Stimulated activated CD4-positive, alpha-beta T cell treated with anti-CD3 and anti-CD28 coated beads, TNF-alpha, amount 100 ng/mL, for 48 hours (primary cell): ENCODE measurements at places on chromosomes 13 and 19.

GRCh38 chr13:29996316-29996715, 145.9 kb upstream of the UBL3 start:
- DNase-seq, result no peak

- no peak for DNase-seq
Observed at GRCh38 chr19:3481241-3482090, 1.1 kb upstream of the SMIM24 start.

GRCh38 chr19:12838886-12839756, 806 bp downstream of the MAST1 start:
- no peak for DNase-seq

DNA sequence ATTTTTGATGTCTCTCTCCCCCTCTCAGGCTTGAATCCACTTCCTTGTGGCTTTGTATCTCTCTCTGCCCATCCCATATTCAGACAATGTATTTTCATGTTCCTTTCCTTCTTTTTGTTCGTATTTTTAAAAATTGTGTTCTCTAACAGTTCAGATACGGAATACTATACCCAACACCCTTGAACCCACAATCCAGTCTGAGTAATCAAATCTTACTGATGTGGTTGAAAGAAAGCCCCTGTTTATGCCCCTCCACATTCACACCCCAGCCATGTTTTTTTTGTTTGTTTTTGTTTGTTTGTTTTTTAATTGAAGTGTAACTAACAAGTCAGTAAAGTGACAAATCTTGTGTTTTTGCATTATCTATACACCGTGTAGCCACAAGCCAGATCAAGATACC, 1.4 kb downstream of the SPIB start:
- DNase-seq, result no peak

DNA sequence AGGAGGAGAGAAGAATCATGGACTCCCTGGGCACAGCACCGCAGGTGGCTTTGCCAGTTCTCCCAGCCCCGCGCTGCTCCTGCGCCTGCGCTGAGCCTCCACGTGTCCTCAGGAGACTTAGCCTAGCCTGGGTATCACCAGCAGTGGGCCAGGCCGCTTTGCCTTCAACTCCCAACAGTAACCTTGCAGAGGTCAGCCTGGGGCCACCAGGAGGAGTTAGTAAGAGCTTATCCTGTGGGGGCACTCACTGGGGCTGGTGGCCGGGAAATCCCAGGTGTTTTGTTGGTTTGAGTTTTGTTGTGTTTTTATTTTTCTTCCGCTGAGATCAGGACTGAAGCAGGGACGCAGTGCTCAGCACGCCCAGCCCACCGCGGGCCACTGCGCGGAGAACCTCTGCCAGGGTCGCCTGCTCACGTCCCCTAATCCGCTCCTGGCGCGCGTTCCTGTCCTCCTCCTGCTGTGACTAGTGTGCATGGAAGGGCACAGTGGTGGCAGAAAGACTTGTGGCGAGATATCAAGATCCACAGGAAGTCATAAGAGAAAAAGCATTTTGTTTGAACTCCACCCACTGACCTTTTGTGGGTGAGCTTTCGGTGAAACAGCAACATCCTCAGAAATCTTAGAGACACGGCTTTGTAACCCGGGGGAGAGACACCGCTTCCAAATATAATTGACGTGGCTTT, 207.4 kb upstream of the RFC3 start:
- peak; percentile 46 for DNase-seq
